ENCODE measurements at places on chromosomes 11 and 22. TPM values are rescaled to one million over a fixed set of nuclear protein-coding genes. Genes with fewer than 3 reads are reported as not detected.

ALKBH8 gene
- 6.2 TPM for total RNA-seq

IGSF9B gene
- total RNA-seq, result 6.5 TPM

CASP12 gene
- total RNA-seq, result 3.7 TPM

IL10RA gene
- total RNA-seq, result 10.2 TPM

GRAMD1B gene
- total RNA-seq, result 6.5 TPM

CCDC15 gene
- total RNA-seq, result under 0.01 TPM

YWHAH gene
- total RNA-seq, result 37.1 TPM

MRGPRX4 gene
- not detected for total RNA-seq

OR52I1 gene
- not detected for total RNA-seq

MIOX gene
- not detected for total RNA-seq

- no peak for DNase-seq
Measured at GRCh38 chr11:37306563-37306962, 708.5 kb upstream of the RAG2 start.

DNA sequence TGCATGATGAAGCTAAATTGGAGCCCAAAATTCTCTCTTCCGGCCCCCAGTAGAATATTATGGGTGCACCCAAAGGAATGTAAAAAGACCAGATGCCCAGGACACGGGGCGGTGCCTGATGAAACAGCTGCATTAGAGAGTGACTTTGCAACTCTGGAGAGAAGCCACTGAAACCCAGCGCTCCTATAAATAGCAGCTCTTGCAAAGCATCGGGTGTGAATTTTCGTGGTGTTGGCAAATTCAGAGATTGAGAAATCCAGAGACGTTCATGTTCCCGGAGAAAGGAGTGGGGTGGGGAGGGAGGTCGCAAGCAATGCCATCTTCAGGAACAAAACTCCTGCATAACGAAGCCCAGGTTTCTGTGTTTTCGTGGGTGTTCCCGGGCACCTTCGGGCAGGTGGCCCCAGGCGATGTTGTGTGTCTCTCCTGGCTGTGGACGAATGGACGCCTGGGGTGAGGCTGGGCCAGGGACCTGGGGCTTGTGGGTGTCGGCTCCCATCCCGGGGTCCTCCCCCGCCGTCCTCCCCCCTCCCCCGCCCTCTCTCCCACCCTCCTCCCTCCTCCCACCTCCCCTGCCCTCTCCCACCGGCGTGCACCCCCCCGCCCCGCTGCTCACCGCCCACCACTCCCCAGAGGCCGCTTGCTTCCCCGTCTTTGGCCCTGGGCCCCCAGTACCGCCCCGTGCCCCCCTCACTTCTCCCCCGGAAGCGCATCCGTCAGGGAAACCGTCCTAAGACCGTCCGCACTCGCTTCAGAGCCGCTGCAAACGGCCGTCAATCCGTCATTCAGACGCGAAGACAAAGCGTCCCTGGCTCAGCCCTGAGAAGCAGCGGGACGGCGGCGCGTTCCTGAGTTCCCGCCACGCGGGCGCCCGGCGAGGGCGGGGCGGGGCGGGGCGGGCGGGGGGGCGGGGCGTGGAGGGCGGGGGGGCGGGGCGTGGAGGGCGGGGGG lies 26.7 kb upstream of the TOLLIP start:
- DNase-seq, result peak; percentile 77

GRCh38 chr11:9038541-9038940 lies 34.7 kb upstream of the NRIP3 start:
- no peak for DNase-seq

DNA sequence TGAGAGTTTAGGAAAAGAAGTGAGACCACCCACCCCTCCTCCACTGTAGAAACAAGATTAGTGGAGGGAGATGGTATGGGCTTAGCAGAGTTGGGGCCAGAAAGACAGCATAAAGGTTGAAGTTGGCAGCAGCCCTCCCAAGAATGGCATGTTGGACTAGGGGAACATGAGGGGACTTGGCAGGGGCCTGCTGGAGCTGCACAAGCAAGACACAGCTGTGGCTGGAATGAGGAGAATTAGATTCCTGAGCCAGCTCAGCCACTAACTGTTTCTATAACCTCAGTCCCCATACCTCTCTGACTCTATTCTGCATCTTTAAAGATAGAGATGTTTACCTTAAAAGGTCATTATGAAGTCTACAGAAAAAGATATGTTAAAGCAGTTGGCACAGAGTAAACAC lies 13.2 kb downstream of the MAP6 start:
- DNase-seq, result no peak

DNA sequence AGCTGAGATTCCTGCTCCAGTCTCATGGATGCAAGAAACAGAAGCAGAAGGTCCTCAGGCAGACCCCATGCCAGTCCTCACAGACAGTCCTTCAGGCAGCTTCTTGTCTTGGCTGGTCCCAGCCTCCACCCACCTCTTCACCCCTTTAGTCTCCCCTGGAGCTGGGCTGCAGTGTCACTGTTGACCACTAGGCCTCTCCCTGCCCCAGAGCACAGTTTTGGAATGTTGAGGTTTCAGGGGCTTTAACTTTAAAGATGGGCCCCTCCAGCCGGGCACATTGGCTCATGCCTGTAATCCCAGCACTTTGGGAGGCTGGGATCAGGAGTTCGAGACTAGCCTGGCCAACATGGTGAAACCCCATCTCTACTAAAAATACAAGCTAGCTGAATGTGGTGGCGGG lies 39.5 kb upstream of the GCAT start:
- DNase-seq, result no peak

GRCh38 chr11:70536051-70536877 lies 137.9 kb downstream of the CTTN start:
- no peak for DNase-seq

- no peak for DNase-seq
Measured at GRCh38 chr11:29962243-29962642, 54.6 kb downstream of the KCNA4 start.

DNA sequence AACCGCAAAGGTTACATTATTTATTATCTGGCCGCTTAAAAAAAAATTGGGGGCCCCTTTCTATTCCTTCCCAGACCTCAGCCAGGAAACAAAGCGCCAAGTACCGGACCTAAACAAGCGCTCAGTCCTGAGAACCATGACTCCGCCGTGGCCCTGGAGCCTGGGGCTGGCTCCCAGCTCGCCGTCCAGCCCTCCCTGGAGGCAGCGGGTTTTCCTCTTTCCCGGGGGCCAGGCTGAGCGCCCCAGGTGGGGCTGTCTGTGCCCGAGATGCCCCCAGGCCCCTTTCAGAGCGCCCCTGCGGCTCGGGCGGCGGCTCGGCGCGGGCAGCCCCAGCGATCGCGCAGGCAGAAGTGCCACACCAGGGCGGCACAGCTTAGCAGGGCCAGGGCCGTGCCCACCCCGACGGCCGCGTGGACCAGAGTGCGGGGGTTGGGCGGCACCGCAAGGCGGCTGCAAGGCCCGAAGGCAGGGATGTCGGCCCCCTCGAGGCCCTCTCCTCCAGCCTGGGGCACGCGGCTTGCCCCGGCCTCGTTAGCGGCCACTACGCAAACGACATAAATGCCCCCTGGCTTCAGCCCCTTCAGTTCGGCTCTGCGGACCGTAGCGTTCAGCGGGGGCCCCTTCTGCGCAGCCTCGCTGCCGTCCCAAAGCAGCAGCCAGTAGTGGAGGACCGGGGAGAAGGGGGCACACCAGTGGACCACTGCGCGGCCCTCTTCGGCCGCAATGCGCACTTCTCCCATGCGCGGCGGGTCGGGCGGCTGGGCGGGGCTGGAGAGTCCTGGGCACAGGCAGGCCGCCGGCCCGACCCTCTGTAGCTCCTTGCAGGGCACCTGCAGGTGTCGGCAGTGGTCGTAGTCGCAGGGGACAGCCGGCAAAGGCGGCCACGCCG lies 1.6 kb downstream of the LRRN4CL start:
- no peak for DNase-seq

DNA sequence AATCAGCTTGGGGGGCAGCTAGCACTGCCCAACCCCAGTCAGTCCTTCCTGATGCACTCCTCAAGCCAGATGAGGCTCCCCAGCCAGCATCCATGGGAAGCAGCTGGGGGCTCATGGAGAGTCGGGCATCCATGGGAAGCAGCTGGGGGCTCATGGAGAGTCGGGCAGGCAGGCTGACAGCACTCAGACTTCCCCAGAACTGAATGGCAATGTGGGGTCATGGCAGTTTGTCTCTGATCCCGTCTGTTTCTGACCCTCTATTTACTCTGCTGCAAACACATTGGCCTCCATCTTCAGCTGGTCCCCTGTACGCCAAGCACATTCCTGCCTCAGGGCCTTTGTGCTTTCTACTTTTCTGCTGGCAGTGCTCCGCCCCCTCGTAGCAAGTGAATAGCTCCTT lies 314.8 kb downstream of the NTM start:
- DNase-seq, result no peak

GRCh38 chr11:75549370-75549958 lies 12.6 kb upstream of the SERPINH1 start:
- no peak for DNase-seq

- no peak for DNase-seq
Measured at GRCh38 chr11:122430490-122430889, 225.0 kb upstream of the UBASH3B start.

DNA sequence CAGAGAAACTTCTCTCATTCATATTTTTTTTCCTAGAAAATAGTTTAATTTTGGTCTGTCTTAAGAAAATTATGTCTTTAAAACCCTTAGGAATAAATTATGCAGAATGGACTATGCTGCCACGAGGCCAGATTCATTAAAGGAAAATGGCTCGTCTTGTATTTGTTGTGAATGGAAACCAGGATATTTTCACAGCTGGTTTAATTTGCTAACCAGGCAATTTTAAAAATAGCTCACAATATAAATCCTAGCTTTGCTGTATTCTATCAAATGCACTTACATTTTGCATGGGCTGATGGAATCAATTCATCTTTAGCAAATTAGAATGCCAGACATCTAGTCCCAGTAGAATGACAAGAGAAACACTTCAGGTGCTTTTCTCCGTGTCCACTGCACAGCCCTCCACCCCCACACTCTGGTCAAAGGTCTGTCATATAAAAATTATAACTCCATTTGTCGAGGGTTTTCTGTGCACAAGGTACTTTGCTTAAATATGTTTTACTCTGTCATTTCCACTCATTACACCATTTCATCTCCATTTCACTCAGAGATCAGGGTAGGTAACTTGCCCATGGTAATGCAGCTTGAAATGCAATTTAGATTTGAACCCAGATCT lies 20.3 kb upstream of the TNRC6B start:
- DNase-seq, result no peak

GRCh38 chr11:40281052-40281580 lies 1178.3 kb downstream of the LRRC4C start:
- DNase-seq, result no peak

- no peak for DNase-seq
Measured at GRCh38 chr11:115605871-115606497, 101.8 kb upstream of the CADM1 start.

GRCh38 chr11:112175599-112175952 lies 264 bp downstream of the BCO2 start:
- no peak for DNase-seq

DNA sequence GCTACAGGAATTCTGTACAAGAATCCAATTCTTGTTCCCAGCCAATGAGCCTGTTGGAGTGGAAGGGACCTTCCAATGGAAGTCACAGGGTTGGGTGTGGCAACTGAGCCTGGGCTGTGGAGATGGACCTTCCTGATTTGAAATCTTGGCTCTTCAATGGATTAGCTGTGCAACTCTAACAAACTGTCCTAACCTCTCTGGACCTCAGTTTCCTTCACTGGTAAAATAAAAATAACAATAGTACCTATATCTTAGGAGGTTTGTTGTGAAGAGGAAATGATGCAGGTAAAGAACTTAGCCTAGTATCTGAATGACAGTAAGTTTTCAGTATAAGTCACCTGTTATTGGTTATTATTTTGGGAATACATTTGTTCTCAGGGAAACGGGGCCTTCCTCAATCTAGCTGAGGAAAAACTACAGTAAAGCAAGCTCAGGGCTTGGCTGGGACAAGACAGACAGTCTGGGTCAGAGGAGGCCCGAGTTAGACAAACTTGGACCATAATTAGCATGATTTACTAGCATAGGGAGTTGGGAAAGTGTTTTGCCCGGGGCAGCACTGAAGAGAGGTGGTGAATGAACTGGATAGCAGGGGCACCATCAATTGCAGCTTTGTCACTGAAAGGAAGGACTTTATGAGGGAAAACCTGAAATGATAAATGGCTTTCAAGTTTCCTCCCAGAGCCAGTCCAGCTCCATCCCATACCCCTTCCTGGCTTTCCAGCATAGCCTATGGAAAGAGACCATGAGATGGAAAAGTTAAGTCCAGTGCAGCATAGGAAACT lies 13.7 kb downstream of the ELF5 start:
- no peak for DNase-seq

DNA sequence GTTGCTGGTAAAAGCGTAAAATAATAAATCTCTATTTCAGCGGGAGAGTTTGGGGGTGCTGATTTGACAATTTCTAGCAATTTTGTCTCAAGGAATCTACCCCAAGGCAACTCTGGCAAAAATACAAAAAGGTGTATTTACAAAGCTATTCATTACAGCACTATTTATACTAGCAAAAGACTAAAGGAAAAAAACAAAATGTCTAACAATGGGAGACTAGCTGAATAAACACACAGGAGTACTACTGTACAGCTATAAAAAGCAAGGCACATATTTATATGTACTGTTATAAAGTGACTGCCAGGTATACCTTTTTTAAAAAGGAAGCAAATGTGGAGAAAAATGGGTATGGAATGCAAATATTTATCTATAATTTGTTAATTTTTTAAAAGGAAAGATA lies 32.7 kb downstream of the SLC35F2 start:
- DNase-seq, result no peak

DNA sequence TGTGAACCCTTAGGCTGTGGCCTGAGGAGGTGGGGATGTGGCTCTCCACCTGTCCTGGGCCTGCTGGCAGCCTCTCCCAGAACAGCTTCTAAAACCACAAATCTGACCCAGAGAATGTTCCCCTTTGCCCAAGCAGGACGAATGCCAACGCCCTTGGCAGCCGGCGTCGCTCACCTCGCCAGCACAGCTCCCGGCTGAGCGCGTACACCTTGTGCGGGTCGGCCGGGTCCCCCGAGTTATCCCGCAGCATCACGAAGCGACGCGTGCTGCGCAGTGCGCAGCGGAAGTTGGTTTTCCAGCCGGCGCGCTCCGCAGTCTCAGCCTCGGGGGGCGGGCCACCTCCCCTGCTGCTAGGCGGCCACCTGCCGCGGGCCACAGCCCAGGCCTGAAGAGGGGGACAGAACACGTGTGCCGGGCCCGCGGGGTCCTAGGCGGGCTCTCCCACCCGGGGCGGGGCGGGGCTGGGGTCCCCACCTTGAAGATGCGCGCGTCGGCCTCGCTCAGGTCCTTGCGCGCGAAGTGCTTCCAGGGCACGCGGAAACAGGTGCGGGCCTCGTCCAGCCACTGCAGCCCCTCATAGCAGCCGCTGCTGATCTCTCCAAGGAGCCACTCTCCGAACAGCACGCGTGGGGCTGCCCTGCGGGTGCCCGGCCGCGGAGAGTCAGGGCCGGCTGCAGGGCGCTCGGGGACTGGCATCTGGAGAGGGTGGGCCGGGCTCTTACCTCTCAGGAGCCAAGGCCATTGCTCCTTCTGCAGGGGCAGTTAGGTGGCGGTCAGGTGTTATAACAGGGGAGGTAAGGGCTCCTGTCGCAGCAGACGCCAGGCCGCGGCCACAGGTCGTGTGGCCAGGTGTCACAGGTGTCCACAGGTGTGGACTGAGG lies 887 bp downstream of the IRF7 start:
- no peak for DNase-seq
